ENCODE measurements at places on chromosomes 6 and 20.

DNA sequence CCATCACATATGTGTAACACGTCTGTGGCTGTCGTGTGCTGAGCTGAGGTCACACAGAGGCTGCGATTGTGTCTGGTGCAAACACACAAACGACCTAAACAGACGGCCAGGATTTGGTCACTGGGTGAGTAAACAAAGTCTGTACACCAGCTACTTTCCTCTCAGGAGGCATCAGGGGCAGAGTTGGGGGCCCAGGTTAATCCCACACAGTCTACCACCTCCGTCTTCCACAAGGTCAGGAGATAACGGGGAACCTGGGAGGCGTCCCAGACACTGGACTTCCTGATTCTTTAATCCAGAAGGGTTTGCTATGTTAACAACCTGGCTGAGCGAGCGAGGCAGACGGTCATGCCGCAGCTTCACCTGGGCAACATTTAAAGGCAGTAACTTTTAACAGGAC, 1.5 kb downstream of the DACT2 start:
- DNase-seq, result no peak

- DNase-seq, result no peak
Observed at GRCh38 chr6:12426121-12426520, 136.0 kb downstream of the EDN1 start.

DNA sequence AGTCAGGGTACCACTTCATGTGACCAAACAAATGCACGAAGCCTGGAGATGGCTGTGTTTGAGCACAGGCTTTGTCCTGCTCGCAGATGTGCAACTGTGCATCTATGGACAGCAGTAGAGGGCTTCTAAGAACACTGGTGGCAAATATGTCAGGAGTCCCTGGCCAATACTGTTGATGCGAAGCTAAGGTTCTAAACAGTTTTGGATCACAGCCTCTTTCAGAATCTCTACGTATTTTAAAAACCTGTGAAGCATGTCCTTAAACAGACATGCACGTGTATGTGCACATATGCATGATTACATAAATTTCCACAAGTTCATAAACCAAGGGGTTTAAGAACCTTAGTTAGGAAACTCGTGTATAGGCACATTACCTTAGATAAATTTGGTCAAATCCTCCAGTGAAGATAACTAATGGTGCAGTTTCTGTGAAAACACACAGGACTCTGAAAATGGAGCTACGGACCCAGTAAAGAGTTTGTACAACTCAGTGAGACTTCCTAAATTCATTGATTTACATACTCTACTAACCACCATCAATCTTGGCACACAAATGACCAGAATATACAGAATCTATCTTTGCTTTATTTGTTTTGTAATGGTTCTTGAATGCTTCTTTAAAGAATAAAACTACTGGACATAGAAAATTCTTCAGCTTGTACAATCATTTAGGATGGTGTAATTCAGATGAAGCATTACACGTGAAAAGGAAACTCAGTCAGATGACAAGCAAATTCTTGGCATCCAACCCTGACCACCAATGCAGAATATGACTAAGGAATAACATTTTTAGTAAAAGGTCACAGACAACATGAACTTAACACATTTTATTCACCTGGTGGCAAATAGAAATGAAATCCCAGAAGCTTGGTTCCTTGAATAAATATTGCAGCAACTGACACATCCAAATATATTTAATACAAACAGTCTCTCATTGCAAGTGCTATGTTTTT, 27.4 kb downstream of the KCNQ5 start:
- no peak for DNase-seq

- DNase-seq, result no peak
Observed at GRCh38 chr6:1786455-1787453, 177.0 kb downstream of the FOXC1 start.

- DNase-seq, result no peak
Observed at GRCh38 chr6:42984924-42985475, 630 bp downstream of the PPP2R5D start.

DNA sequence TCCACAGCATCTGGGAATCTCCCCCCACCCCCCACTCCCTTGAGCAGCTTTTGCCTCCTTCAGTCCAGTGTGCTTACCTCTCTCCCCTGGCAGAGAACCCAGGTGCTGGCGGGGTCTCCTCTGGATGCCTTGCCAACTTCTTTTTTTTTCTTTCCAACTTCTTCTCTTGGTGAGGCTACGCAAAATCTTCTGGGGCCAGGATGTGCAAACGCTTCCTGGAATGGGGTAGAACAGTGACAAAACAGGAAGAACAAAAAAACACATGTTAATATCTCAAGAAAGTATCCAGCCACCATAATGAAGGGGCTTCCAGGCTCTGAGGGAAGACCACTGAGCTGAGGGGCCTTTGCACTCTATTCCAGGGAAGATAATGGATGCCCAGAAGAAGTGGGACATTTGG, 53.9 kb upstream of the DDR1 start:
- no peak for DNase-seq

GRCh38 chr6:105949869-105950268, 136.3 kb upstream of the PRDM1 start:
- no peak for DNase-seq

DNA sequence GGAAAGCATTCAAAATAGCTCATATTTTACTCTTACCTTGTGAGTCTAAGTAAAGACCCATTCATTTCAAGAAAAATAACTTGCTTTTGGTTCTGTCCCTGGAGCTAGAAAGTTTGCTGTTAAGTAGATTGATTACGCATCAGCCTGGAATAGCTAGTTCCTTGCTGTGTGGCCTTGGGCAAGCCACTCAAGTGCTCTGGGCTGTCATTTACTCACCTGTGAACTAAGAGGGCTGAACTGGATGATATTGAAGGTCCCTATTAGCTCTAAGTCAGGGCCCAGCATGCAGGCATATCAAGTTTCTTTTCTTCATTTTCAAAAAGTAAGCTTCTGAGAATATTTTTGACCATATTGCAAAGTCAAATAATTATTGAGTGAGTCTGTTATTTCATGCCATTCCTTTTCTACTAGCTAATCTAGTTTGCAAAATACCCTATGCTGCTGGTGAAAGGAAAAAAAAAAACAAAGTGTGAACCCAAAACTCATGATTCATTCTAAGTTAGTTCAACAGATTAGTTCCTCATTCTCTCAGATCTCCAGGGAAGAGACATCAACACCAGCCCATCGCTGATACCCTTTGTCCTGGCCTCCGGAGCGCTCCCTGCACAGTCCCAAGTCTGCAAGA, 106.5 kb upstream of the GMDS start:
- DNase-seq, result no peak

DNA sequence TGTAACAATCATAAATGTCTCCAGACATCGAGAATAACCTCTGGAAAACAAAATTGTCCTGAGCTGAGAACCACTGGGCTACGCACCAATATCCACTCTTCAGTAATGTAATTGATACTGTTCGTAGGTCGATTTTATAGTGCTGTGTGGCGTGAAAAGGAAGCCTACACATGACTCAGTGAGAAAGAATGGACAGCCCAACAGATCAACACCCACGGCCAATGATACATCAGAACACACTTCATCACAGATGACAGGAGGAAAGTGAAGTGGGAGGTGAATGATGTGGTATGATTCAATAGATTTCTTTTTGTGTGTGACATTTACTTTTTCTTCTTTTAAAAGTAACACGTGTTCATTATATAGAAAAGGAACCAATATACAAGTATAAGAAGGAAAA, 93.5 kb downstream of the RPS12 start:
- no peak for DNase-seq
